Colonic mucosa (tissue), 4 donors: ENCODE measurements at places on chromosomes 4 and X. TPM values are rescaled to one million over a fixed set of nuclear protein-coding genes. Genes with fewer than 3 reads are reported as not detected.

Gene DGAT2L6
- not detected for total RNA-seq

Gene EGF
- total RNA-seq: 2.8 TPM

DNA sequence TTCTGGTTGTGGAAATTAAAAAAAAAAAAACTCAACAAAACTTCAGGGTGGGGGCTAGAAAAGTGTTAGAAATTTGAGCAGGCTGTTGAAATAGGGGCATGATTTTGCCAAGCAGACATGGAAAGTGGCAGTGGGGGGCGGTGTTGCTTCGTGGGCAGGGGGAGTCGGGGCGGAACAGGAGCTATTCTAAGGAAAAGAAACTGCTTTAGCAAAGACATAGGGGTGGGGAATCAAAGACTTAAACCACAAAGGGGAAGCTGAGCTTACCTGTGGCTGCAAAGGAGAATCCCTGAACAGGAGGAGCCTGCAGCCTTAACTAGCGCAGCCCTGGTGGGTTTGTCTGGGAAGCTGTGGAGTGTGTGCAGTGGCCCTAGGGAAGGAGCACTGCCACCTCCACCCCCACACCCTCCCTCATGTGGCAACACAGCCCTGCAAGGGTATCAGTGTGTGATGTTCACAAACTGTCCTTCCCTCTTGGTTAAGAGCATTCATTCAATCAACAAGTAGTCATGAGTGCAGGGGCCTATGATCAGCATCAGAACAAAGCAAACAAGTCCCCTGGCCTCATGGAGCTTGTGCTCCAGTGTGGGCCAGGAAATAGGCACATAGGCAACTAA is 20.5 kb downstream of the SEL1L3 start:
- peaks cover 6% of the 10 kb centered on the region for H3K36me3 ChIP-seq
- H3K27me3 ChIP-seq: no peaks in the 10 kb centered on the region
- H3K27ac ChIP-seq: no peak overlapping the region
- no peak for DNase-seq
- H3K4me1 ChIP-seq: peaks cover 4% of the 10 kb centered on the region

DNA sequence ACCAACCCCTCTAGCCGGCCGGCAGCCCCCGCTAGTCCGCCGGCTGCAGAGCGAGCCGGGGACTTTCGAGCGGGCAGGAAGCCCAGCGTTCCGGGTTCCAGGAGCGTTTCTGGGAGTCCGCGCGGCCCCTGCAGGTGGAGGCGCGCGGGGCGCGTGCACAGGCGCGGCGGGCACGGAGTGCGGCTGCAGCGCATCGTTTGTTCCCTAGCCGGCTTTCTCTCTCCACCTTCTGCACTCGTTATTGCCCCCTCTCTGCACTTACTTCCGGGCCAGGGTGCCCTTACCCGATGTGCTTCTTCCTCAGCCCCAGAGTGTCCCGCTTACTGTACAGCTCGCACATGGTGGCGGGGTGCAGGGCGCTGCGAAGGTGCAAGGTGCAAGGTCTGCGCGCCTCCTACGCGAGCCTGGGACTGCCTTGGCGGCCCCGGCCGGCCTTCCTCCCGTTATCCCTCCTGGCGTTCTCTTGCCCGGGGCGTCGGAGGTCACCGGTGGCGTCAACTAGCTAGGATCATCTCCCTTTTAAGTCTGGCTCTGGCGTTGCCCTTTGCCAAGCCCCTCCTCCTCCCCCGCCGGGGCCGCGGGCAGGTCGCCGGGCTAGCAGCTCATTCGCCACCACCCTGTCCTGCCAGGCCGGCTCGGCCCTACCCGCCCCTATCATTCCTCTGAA is at the start of gene ETNPPL:
Gene ETNPPL, minus strand, starts transcription at position 495 of the 667 bp plus-strand sequence. Its CDS starts 155 bp downstream, at position 340.
- no peaks in the 10 kb centered on the region for H3K36me3 ChIP-seq
- peaks cover 24% of the 10 kb centered on the region for H3K27me3 ChIP-seq

Gene TMEM154
- total RNA-seq: 1.5 TPM

GRCh38 chr4:175562542-175562941 is 249.5 kb downstream of the GPM6A start:
- H3K4me3 ChIP-seq: no peak overlapping the region
- H3K27me3 ChIP-seq: no peaks in the 10 kb centered on the region
- H3K4me1 ChIP-seq: no peaks in the 10 kb centered on the region
- no peaks in the 10 kb centered on the region for H3K36me3 ChIP-seq

DNA sequence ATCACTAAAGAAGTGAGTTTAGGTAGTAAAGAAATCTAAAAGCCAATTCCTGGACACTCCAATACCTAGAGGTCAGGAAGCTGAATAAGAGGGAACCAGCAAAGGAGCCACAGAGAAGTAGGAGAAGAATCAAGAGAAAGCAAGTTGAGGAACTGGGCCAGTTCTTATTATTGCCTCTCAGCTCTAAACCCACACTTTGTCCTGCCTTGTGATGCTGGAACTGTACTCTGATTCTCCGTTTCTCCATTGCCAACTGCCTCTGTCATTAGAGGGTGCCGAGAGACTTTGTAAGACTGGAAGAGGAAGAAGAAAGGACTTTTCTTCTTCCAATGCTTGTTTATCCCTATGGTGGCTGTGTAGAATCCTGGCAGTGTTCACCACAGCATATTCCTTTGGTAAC is 38.6 kb downstream of the NSUN7 start:
- no peak overlapping the region for H3K4me3 ChIP-seq
- H3K36me3 ChIP-seq: no peaks in the 10 kb centered on the region
- H3K4me1 ChIP-seq: no peaks in the 10 kb centered on the region
- DNase-seq: no peak
- H3K27ac ChIP-seq: no peak overlapping the region
- no peaks in the 10 kb centered on the region for H3K27me3 ChIP-seq

DNA sequence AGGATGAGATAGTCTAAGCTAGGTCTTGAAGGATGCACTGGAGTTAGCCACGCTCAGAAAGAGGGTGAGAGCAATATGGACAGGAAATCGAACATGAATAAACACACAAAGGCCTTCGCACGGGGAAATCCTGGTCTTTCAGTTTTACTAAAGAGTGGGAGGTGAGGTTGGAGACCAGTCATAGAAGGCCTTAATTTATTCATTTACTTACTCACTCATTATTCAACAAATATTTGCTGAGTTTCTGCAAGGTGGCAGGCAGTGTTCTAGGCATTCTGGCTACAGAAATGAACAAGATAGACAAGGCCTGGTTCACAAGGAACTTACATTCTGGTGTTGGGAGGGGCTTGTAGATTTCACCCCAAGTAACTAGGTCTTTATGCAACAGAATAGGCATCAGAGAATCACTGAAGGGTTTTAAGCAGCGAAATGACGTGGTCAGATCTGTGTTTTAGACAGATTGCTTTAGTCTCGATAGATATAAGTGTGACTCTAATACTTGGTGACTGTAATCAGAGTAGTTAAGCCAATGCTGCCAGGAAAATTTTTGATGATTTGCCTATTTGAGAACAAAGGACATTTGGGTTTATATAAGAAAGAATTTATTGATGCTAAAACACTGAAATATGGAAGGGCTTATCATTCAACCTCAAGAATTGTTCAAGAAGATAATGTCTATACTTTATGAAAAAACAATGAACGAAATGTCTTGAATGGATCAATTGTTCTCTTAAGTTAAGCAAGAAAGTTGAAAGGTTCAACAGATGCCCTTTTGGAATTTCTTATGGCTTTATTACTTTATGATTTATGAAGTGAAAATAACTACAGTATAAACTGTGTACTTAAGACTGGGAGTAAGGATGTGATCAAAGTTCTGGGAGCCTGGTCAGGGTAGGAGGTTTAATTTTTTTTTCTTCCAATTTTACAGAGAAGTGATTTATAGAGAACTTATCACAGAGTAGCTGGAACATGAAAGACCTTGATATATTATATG is 184.4 kb upstream of the CASK start:
- no peak overlapping the region for H3K4me3 ChIP-seq
- DNase-seq: no peak
- no peaks in the 10 kb centered on the region for H3K27me3 ChIP-seq
- no peaks in the 10 kb centered on the region for H3K4me1 ChIP-seq
- peak overlapping the region; percentile 53 for H3K27ac ChIP-seq
- H3K36me3 ChIP-seq: no peaks in the 10 kb centered on the region

DNA sequence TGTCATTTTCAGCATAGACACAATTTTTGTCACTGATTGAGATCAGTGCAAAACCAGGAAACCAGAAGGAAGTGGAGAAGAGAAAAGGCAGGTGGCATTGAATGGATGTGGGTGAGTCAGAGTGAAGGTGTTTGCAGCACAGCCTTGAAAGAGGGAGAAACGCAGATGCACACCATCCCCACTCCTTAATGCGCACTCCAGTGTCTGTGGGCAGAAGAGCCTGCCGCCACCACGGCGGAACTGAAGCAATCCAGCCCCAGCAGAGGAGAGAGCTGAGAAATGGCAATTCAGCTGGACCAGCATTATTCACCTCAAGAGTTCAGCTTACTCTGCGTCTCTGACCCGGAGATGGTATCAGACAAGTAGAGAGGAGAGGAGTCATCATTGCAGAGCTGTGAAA is 393.1 kb upstream of the FRG1 start:
- H3K36me3 ChIP-seq: no peaks in the 10 kb centered on the region
- no peak for DNase-seq

Gene AMTN
- total RNA-seq: not detected

DNA sequence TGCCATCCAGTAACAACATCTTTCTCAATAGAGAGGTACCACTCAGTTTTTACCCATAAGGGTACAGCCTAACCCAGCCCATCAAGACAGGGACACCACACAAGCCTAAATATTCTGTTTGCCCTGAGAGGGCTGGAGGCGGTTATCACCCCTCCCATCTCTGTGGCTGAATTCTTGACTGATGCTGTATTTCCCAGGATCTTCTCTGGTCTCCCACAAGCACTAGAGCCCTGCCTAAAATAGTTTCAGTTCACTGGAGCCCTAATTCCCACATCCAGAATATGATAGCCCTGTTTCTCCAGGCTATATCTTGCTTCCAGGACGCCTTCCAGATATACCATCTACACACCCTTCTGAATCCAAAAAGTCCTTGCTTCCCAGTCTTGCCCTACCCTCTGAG is 91.6 kb upstream of the NMU start:
- no peaks in the 10 kb centered on the region for H3K36me3 ChIP-seq
- no peak overlapping the region for H3K27ac ChIP-seq
- H3K27me3 ChIP-seq: no peaks in the 10 kb centered on the region
- H3K4me3 ChIP-seq: no peak overlapping the region
- no peak for DNase-seq
- no peaks in the 10 kb centered on the region for H3K4me1 ChIP-seq

GRCh38 chrX:74049126-74049525 is 254.9 kb upstream of the ZCCHC13 start:
- no peaks in the 10 kb centered on the region for H3K4me1 ChIP-seq
- no peak overlapping the region for H3K27ac ChIP-seq
- DNase-seq: no peak
- no peak overlapping the region for H3K4me3 ChIP-seq

DNA sequence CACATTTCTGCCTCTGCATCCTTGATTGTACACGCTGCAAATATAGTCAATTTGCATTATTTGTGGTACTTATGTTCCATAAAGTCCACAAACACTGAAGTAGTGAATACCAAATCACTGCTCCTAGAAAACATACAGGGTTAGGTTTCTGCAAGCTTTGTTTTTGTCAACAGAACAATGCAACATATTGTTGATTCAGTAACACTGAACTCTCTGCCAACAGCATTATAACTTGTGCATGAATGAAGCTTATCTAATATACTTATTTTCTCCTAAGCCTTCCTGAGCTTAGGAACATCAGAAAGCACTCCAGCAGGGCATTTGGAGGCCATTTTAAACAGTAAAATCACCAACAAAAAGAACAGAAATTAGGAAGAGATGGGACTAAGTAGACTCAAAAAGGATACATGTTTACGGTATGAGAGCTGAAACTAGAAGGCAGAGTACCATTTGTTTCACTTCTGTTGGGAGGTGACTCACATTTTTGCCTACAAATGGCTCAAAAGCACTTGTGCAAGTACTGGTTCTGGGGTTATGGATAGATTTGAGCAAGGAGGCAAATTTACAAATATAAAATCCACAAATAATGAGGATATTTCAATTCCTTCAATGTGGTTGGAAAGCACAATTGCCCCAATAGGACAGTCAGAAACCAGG is 14.1 kb downstream of the COX18 start:
- H3K4me3 ChIP-seq: no peak overlapping the region
- DNase-seq: no peak
- H3K27ac ChIP-seq: no peak overlapping the region
- H3K36me3 ChIP-seq: no peaks in the 10 kb centered on the region
- no peaks in the 10 kb centered on the region for H3K4me1 ChIP-seq

GRCh38 chrX:52118262-52118661 is 49.3 kb upstream of the MAGED4B start:
- H3K27me3 ChIP-seq: no peaks in the 10 kb centered on the region
- no peaks in the 10 kb centered on the region for H3K4me1 ChIP-seq
- no peak overlapping the region for H3K27ac ChIP-seq
- DNase-seq: no peak
- H3K4me3 ChIP-seq: no peak overlapping the region

Gene SHROOM3
- 160 TPM for total RNA-seq

- peaks cover 7% of the 10 kb centered on the region for H3K4me1 ChIP-seq
- no peak for DNase-seq
- no peaks in the 10 kb centered on the region for H3K27me3 ChIP-seq
Observed at GRCh38 chrX:1589356-1590130, 1.9 kb upstream of the AKAP17A start.
